ENCODE measurements at places on chromosomes 2 and 18.

GRCh38 chr2:36509075-36509474, 88.9 kb downstream of the FEZ2 start:
- no peak for DNase-seq

GRCh38 chr18:59576541-59577385, 120.5 kb downstream of the CCBE1 start:
- DNase-seq: no peak

DNA sequence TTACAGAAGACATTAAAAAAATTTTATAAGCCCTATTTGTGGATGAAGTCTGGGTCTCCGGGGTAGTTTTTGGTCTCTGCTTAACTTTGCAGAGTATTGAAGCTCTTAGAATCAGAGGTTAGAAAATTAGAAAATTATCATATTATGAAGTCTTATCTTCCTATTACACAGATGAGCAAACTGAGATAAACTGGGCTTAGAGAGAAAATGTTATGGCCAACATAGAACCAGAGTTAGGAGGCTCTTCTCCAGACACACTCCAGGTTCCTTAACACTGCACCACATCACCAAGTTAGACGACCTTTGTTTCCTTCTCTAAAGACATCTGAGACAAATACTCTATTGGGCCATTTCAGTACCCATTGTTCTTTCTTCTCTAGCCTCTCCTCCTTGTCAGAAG, 36.7 kb upstream of the NEB start:
- no peak for DNase-seq

GRCh38 chr2:152718909-152719645, 657 bp downstream of the ARL6IP6 start:
- no peak for DNase-seq

DNA sequence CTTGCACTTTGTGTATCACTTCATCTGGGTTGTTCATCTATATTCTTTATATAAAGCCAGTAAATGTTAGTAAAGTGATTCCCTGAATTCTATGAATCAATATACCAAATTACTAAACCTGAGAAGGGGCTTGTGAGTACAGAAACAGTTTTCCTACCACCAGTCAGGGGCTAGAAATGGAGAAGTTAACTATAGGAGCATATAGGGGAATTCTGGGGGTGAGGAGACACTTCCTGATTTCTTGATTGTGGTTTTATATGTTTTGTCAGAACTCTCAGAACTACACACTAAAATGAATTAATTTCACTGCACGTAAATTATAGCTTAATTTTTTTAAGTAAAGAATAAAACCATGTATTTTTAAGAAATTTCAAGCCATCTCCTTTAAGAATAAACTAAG, 93.7 kb downstream of the SESTD1 start:
- DNase-seq: no peak

- no peak for DNase-seq
These were observed 8.8 kb downstream of the RALB start for GRCh38 chr2:120261387-120262006.

Data from activated naive CD4-positive, alpha-beta T cell (primary cell).